ENCODE measurements at places on chromosomes 12 and 14.

DNA sequence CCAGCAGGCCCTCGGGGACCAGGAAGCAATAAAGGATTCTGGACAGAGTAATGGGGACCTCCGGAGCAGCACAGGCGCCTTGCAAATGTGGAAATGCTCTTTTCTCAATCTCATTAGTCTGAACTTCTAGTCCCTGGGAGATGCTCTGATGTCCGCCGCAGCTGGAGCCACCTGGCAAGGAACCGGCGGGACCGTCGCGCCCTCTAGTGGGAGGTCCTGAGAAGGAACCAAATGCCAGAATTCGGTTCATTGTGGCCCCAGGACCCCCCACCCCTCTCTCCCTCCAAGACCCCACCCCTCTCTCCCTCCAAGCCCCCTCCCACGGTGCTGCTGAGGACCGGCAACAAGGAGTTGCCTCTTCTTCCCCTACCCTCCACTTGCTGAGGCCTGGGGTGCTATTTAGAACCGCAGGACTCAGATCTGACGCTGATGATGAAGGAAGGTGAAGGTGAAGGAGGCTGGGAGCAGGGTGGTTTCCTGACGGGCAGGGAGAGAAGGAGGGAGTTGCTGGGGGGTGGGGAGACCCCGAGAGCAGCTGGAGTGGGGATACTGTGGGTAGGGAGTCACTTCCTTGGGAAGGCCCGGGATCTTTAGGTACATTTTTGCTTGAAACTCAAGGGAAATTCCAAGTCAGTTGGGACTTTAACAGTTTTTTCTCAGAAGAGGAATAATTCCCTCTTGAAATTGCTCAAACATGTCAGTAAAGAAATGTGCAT lies 42.5 kb downstream of the SMIM41 start:
- peak; percentile 31 for DNase-seq

GRCh38 chr14:22383515-22384166 lies 205.4 kb downstream of the DAD1 start:
- no peak for DNase-seq

DNA sequence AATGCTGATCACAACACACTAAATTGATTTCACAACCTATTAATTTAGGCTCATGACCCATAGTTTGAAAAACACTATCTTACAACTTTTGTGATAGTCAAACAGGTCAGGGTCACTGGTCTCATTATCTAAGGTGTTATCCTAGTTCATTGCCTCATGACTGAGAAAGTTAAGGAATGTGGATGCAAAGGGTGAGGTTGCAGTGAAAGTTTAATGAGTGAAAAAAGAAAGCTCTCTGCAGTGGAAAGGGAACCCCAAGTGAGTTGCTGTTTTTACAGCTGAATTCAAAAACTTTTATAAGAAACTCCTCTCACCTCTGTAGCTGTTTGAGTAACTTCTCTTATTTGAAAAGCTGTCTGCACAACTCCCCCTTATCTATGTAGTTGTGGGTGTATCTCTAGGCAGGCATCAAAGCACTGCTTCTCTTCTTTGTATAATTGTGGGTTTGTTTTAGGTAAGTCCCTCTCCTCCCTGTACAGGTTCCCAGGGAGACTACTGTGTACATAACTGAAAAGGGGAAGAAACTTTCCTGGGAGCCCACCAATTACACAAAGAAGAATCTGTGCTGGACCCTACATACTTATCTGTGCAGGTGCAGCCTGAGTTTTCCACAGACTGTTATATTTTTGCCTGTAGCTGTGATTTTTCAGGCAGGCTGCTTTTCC lies 18.9 kb downstream of the DNAL1 start:
- DNase-seq = no peak

DNA sequence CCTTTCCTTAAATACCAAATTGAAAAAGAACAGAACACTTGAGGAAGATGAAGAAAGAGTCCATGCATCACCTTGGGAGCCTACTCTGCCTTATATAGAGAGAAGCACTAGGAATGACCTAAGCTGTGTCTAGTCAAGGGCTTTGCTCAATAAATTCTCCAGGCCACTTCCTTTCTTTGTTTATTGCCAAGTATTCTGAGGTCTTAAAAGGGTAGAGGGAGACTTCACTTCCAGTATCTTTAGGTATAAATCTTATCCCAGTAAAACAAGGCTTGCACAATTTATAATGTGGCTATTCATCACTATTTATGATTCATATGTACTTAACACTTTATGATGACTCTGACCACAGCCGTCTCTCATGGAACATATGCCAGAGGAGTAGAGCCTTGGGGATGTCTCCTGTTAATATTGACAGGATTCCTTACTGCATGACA lies 85.1 kb upstream of the ARHGAP5 start:
- DNase-seq = peak; percentile 99

GRCh38 chr12:124053851-124054250 lies 80.8 kb downstream of the ZNF664 start:
- peak; percentile 80 for DNase-seq

- no peak for DNase-seq
Measured at GRCh38 chr14:77909911-77910310, 110.0 kb downstream of the ADCK1 start.

DNA sequence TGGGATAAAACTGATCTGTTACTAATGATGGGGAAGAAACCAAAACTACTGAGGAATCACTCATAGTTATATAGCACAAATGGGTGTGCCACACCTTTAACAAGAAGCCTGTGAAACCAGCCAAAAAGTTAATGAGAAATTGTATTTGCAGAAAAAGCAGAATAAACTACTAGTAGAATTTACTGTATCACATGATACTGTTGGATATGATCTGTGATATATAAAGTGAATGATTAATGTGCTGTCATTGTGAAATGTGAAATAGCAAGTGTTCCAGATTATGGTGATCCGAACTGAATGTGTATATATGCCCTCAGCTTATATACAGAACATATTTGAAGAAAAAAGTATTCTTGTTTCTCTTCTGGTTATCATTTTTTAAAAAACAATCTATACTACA lies 30.5 kb downstream of the VEZT start:
- no peak for DNase-seq

All from fibroblast of skin of right quadriceps (primary cell).